Activated CD4-positive, alpha-beta T cell treated with anti-CD3 and anti-CD28 coated beads for 48 hours (primary cell): ENCODE measurements at places on chromosomes 12 and 14.

- DNase-seq: no peak
These were observed 12.8 kb upstream of the PALS1 start for GRCh38 chr14:67228325-67228984.

- DNase-seq: no peak
These were observed 38.1 kb downstream of the SMOC1 start for GRCh38 chr14:69917287-69917686.

GRCh38 chr12:113161415-113162016, 12.0 kb downstream of the CFAP73 start:
- DNase-seq: peak; percentile 52

DNA sequence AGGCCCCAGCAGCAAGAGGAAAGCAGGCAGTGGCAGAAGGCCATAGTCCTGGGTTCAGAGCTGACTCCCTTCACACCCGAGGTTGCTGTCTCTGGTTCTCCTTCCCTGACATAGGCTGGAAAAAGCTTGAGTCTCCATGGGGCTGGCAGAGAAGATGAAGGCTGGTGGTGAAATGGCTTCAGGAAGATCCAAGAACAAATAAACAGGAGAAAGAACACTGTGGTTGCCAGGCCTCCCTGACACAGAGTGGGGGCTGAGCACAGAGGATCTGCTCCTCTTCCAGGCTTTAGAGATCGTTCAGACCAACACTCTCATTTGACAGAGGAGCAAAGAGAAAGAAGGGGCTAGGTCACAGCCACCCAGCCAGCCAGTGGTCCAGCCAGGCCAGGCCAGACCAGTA, 14.3 kb downstream of the HDAC7 start:
- no peak for DNase-seq

GRCh38 chr14:56720703-56721460, 89.4 kb downstream of the OTX2 start:
- DNase-seq: no peak

- no peak for DNase-seq
These were observed 18.9 kb upstream of the CRACR2A start for GRCh38 chr12:3771853-3772252.

DNA sequence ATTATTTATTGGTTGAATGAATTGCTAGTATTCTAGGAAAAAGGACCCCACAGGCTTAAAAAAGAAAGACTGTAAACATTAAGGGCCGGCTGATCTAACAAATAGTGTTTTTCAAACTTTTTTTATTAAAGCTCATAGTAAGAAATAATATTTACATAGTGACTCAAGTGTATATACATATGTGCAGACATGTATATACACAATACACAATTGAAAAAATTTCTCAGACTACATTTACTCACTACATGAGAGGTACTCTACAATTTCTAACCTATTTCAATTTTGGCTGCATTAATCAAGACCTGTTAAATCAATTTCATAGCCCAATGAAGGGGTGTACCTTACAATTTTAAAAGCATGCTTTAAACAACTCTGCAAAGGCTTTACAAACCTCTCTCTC, 17.5 kb downstream of the KCNH5 start:
- no peak for DNase-seq

- no peak for DNase-seq
These were observed 132.7 kb downstream of the PPFIA2 start for GRCh38 chr12:81626406-81626805.

DNA sequence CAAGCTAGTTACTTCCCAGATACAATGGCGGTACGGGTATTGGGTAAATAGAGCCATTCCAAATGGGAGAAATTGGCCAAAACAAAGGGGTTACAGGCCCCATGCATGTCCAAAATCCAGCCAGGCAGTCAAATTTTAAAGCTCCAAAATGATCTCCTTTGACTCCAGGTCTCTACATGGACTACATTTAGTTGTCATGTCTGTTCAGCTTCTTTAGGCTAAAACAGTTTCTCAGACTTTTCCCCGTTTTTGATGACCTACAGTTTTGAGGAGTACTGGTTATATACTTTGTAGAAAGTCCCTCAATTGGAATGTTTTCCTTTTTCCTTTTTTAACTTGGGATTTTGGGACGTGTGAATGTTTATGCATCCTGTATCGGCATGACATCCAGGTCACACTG, 4.7 kb downstream of the NT5DC3 start:
- no peak for DNase-seq

- DNase-seq: no peak
These were observed 315.1 kb upstream of the PRKD1 start for GRCh38 chr14:30242744-30243143.

GRCh38 chr12:3045989-3046388, 31.2 kb upstream of the TSPAN9 start:
- no peak for DNase-seq

DNA sequence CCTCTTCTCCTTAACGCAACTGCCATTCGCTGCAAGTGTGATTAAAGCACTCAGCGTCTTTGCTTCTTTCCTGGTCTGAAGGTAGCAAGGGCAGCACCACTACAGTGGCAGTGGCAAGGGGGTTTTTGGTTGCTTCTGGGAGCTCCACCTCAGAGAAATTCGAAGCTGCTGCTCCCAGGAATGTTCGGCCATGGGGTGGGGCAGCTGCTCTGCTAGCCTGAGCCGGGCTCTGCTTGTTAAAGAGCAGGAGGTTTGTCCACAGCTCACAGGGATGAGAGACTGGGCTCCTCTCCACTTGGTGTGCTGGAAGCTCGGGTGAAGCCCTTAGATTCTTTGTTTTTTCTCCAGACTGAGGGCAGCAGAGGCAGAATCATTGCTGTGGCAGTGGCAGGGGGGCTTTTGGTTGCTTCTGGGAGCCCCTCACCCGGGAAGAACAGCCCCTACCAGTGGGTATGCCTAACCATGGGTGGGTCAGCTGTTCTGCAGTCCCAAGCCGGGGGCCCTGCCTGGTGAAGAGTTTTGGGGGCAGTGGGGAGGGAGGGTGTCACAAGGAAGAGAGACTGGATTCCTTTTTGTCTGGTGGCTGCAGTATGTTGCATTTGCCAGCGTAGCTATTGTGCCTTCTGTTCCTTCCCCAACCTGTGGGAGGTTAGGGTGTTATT, 340.2 kb downstream of the AEBP2 start:
- no peak for DNase-seq

- DNase-seq: no peak
These were observed 56.8 kb upstream of the LRRK2 start for GRCh38 chr12:40168001-40168400.

- DNase-seq: no peak
These were observed 41.9 kb downstream of the SLC6A12 start for GRCh38 chr12:171743-172676.

GRCh38 chr12:19482551-19483109, 43.3 kb downstream of the AEBP2 start:
- peak; percentile 72 for DNase-seq

DNA sequence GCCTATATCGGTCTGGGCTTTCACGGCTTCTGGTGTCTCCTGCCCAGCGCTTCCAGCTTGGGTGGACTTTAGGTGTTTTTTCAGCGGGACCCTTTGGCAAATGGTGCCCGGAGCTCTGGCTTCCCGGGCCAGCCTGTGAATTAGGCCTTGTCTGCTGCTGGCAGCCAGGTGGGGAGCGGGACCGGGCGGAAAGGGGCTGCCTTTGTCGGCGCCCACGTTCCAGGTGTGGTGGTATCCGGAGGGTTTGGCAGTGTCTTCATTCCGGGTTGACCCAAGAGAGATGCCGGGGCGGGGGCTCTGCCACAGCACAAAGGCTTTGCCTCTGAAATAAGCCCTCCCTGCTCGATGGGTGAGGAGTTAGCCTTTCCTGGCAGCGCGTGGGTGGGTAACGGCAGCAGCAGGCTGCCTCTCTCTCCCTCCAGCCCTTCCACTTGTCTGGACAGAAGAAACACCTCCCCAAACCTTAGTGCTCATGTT, 9.5 kb downstream of the RFLNA start:
- DNase-seq: no peak
